C1 segment of cervical spinal cord (tissue), 14 donors: ENCODE measurements at places on chromosomes 16 and 17.

DNA sequence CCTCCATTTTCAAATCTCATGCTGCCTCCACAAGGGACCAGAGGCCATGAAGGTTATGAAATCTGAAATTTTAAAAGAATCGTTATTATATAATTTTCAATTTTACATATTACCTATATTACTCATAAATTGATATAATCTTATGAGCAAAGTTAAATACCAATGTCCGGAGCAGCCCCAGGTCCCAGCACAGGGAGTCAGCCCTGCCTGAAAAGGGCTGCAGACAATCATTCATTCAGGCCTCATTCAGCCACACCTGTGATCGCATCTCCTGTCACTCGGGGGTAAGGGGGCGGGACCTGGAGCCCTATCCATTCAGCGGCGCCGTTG is 172.5 kb downstream of the AHSP start:
- DNase-seq: no peak

- no peak for DNase-seq
Measured at GRCh38 chr17:50176559-50177357, 11.0 kb downstream of the SGCA start.

DNA sequence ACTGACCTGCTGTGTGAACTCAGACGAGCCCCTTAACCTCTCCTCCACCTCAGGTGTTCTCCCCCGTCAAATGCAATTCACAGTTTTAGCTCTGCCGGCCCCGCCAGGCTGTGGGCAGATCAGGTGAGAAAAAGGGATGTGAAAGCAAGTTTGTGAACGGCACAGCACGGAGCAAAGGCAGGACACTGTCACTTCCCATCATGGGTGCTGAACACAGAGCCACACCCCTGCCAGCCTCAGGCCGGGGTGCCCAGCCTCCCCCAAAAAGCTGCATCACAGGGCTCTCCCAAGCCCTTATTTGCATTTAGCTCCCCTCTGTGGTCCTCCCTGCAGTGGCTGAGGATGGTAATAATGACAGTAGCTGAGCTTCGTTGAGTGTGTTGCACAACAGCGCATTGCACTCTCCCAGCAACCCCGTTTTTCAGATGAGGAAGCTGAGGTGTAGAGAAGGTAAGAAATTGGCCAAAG is 88.8 kb upstream of the TNRC6C start:
- no peak for DNase-seq

DNA sequence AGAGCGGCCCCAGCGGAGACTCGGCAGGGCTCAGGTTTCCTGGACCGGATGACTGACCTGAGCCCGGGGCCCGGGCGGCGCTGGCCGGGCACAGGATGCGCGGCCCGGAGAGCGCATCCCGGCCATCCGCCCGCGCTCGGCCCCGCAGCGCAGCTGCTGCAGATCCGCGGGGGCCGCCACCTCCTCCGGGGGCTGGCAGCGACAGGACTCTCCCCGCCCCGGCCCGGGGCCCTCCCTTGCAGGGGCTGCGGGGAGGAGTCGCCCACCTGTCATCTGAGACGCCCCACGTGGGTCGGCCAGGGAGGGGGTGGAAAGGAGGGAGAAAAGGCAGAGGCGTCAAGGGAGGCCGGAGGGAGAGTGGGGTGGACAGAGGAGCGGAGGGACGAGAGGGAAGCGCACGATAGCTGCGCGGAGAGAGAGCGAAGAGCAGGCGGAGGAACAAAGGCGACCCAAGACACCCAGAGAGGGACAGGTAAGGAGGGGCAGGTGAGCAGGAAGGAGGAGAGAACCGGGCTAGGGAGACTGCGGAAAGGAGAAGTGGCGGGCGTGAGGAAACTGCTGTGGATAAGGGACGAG is 471 bp upstream of the PRKAR1A start:
- DNase-seq: peak; percentile 86

DNA sequence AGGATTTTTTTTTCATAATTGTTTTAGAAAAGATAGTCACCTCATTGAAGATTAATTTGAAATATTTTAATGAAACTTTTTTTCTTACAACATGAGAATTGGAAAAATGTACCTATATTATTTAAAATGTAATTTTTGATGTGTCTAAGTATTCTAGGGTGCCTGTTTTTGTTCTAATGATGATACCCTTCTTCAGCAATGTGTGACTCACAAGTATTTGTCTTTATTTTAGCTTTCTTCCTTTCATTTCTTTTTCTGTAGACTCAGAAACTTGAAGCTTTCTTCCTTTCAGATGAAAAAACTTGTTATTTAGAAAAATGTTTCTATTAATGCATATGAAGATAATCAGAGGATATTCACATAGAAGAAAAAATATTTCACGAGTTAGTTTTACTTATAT is 231.8 kb downstream of the BCAS3 start:
- no peak for DNase-seq

GRCh38 chr17:28252436-28252835 is 66.6 kb upstream of the TMEM97 start:
- no peak for DNase-seq

DNA sequence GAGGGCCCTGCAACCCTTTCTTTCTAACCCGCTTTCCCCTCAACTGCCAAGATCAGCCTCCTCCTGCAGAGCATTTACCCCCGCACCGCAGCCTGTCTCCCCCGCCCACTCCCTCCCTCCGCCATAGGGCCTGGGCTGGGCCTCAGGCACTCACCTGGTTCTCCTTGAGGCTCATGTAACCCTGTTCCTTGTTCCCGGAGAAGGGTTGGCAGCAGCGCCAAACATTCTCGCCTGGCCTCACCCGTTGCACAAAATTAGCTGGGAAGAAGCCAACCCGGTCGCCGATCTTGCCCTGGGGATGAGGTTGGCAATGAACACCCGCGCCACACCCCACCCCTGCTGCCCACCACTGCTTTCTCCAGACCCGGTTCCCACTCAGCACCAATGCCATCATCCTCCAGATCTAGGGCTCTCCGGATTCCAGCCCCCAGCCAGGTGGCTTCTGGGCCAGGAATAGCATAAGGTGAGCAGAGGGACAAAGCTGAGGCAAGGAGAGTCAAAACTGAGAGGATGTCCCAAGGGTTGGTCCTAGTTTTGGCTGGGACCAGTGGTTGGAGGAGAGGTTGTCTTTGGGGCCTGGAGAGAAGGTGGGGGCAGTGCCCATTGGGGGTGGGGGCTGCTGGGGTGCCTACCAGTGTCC is 12.8 kb downstream of the STAC2 start:
- peak; percentile 86 for DNase-seq

DNA sequence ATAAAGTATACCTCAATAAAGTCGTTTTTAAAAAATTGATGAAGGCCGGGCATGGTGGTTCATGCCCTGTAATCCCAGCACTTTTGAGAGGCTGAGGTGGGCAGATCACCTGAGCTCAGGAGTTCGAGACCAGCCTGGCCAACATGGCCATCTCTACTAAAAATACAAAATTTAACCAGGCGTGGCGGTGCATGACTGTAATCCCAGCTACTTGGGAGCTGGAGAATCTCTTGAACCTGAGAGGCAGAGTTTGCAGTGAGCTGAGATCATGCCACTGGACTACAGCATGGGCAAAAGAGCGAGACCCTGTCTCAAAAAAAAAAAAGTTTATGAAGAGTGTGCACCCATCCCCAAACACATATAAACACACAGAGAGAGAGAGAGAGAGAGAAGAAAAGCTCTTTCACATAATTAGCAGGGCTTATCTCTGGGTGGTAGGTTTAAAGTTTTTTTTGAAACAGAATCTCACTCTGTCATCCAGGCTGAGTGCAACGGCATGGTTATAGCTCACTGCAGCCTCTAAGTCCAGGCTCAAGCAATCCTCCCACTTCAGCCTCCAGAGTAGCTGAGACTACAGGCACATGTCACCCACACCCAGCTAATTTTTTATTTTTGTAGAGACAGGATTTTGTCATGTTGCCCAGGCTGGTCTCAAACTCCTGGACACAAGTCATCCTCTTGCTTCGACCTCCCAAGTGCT is 3.0 kb downstream of the SREBF1 start:
- no peak for DNase-seq

- no peak for DNase-seq
Measured at GRCh38 chr16:77549876-77550275, 115.0 kb upstream of the ADAMTS18 start.

DNA sequence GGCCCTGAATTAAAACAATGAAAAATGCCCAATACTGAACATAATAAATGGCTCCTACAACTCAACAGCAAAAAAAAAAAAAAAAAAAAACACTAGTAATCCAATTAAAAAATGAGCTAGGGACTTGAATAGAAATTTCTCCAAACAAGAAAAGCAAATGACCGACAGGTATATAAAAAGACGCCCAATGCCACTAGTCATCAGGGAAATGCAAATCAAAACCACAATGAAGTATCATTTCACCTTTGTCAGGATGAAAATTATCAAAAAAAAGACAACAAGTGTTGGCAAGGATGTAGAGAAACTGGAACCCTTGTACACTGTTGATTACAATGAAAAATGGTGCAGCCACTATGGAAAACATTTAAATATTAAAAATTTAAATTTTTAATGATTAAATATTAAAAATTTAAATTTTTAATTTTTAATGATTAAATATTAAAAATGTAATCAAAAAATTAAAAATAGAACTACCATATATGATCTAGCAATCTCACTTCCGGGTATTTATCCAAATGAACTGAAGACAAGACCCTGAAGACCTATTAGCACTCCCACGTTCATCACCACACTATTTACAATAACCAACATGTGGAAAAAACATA is 28.1 kb downstream of the BBS2 start:
- no peak for DNase-seq

- no peak for DNase-seq
Measured at GRCh38 chr17:18921912-18922451, 30.0 kb upstream of the SLC5A10 start.

DNA sequence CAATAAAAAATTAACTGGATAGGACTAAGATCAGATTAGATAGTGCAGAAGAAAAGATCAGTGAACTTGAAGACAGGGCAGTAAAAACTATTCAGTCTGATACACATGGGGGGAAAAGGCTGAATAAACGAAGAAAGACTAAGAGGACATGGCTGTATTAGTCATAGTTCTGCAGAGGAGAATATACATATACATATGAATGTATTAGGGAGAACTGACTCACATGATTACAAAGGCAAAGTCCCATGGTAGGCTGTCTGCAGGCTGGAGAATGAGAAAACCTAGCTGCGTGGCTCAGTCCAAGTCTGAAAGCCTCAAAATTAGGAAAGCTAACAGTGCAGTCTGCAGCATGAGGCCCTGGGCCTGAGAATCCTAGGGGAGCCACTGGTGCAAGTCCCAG is 98.2 kb upstream of the GNAO1 start:
- no peak for DNase-seq

DNA sequence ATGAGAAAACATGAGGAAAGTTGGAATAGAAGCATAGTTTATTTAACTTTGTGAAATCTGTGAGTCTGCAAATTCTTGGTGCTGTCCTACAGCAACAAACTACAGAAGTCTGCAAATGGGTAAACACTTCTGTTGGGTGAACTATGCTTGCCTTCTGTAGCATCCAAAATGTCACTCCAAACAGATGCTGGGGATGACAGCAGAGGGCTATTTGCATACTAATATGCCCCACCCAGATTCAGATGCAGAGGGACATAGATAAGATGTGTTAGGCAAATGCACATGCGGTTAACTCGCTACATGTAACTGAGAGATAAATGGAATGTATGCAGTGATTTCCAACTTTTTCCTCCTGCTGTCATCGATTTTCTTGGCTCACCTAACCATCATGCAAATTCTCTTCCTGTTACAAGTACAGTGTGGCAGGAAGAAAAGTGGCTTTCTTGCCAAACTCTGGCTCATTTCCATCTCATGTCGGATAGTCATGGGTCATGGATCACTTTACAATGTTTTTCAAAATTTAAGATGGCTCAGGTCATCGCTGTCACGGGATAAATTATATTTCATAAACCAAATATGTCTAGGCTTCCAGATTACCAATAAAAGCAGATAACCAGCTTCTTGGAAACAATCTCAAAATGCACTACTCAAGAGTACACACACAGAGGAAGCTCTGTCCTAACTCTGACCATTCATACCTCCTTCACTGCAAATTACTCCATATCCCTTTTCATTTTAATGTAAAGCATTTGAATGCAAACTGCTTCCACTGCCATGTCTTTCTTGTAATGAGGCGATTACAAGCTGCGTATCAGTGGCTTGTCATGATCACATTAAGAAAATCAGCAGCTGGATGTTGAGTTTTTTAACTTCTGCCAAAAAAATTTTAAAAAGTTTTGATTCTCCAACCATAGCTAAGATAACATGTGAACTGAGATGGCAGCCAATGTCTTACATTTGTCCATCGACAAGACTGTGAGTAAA is 47.7 kb downstream of the ADAMTS18 start:
- no peak for DNase-seq

DNA sequence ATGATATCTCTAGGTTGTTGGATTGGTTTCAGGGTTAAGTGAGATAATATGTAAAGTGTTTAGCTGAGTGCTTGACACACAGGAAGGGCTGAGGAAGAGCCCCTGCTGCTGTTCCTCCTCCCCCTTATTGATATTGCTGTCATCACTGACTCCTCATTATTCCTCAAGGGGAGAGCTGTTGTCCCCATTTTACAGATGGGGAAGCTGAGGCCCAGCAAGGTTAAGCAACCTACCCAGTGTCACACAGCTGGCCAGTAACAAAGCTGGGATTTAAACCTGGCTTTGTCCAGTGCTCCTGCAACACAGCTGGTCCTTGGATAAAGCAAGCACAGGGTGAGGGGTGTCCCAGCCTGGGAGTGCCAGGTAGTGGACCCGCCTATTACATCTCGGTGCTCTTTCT is 9.8 kb downstream of the WSCD1 start:
- DNase-seq: no peak

GRCh38 chr16:2528161-2529060 is 2.8 kb downstream of the CEMP1 start:
- no peak for DNase-seq

GRCh38 chr16:66862023-66862520 is 17.9 kb downstream of the CA7 start:
- DNase-seq: no peak

- no peak for DNase-seq
Measured at GRCh38 chr17:12627781-12628451, 37.8 kb upstream of the MYOCD start.
